ENCODE measurements at places on chromosomes 1 and 21.

DNA sequence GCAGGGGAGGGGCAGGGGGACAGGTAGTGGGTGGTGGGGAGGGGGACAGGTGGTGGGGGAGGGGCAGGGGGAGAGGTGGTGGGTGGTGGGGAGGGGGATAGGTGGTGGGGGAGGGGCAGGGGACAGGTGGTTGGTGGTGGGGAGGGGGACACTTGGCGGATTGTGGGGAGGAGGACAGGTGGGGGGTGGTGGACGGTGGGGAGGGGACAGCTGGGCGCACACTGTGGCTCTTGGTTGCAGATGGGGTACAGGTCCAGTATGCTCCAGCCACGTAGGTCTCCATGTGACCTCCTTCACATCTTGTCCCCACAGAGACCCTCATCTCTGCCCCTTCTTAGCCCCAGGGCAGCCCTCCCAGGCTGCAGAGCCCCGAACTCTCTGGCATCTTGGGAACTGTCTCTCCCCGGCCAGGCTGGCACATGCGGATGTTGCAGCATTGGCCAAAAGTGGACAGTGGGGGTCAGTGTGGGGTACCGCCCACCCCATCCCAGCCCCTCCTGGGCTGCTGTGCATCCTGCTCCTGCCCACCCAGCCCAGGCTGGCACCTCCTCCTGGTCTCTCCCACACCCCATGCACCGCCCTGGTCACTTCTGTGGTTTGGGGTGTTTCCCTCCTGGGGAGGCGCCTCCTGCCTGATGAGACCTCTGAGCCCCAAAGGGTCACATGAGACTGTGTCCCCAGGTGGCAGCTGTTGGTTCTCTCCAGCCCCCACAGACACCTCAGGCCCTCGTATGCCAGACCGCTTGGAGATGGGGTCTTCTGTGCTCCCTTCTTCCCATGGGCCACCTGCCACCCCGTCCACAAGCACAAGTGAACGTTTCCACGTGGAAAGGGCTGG lies 7.6 kb upstream of the SLC19A1 start:
- no peak for DNase-seq

GRCh38 chr21:38476385-38476784 lies 21.9 kb downstream of the ERG start:
- DNase-seq, result no peak

- no peak for DNase-seq
Measured at GRCh38 chr1:185464777-185465176, 147.7 kb upstream of the IVNS1ABP start.

GRCh38 chr1:53091841-53092645 lies 30.0 kb downstream of the PODN start:
- no peak for DNase-seq

GRCh38 chr1:1285611-1286311 lies 5.5 kb downstream of the SCNN1D start:
- no peak for DNase-seq
